ENCODE measurements at places on chromosomes 6 and 20. TPM values are rescaled to one million over a fixed set of nuclear protein-coding genes. Genes with fewer than 3 reads are reported as not detected.

TRDN gene
- total RNA-seq, result not detected

ARFGEF3 gene
- total RNA-seq, result 5.6 TPM

ELOVL4 gene
- 0.56 TPM for total RNA-seq

DNA sequence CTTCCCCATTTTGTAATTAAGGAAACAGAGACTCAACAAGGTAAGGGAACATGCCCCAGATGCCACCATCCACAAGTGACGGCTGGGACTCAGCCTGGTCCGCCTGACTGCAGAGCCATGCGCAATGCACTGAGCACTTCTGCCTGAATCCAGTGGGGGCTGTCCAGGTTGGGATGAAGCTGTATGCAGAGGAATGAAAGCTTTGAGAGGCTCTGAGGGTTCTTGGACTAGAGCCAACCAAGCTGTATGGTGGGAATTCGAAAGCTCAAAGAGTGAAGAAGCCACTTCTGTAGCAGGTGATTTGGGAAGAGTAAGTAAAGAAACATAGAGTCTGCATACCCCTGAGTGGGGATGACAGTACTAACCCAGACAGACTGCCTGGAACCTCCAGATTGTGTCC is 127.6 kb upstream of the AKAP12 start:
- no peak for DNase-seq
- no peaks in the 10 kb centered on the region for H3K36me3 ChIP-seq
- no peak overlapping the region for H3K4me3 ChIP-seq
- no peaks in the 10 kb centered on the region for H3K4me1 ChIP-seq
- H3K27ac ChIP-seq, result no peak overlapping the region
- no peaks in the 10 kb centered on the region for H3K27me3 ChIP-seq

GRCh38 chr20:21505810-21506530 is 7.9 kb downstream of the NKX2-2 start:
- peaks cover 13% of the 10 kb centered on the region for H3K4me1 ChIP-seq
- H3K36me3 ChIP-seq, result no peaks in the 10 kb centered on the region
- no peaks in the 10 kb centered on the region for H3K27me3 ChIP-seq
- DNase-seq, result no peak
- no peak overlapping the region for H3K27ac ChIP-seq
- H3K4me3 ChIP-seq, result peak overlapping the region; percentile 62

DNA sequence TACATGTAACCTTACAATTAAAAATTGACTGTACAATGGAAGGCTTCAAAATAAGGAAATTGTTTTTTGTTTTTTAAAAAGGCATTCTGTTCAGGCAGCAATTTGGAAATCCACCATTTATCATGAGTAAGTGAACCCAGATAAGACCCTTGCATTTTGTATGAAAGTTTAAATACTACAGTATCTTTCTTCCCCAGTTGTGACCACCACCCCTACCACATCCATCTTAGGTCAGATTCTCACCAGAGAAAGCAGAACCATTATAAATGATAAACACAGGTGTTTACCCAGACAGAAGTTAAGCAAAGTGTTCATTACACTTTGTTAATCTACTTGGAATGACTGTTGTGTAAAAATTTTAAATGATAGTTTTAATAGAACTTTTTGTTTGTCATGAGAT is 20.2 kb downstream of the SENP6 start:
- no peak overlapping the region for H3K27ac ChIP-seq
- no peaks in the 10 kb centered on the region for H3K4me1 ChIP-seq
- DNase-seq, result no peak
- H3K36me3 ChIP-seq, result no peaks in the 10 kb centered on the region
- no peaks in the 10 kb centered on the region for H3K27me3 ChIP-seq

- no peak for DNase-seq
- H3K36me3 ChIP-seq, result no peaks in the 10 kb centered on the region
- H3K4me3 ChIP-seq, result no peak overlapping the region
Observed at GRCh38 chr6:13427316-13427715, 60.1 kb downstream of the GFOD1 start.
